Activated T-cell treated with anti-CD3 and anti-CD28 coated beads for 48 hours (primary cell): ENCODE measurements at places on chromosomes 11 and 22.

GRCh38 chr11:125128450-125128849, 17.0 kb upstream of the TMEM218 start:
- no peak for DNase-seq

DNA sequence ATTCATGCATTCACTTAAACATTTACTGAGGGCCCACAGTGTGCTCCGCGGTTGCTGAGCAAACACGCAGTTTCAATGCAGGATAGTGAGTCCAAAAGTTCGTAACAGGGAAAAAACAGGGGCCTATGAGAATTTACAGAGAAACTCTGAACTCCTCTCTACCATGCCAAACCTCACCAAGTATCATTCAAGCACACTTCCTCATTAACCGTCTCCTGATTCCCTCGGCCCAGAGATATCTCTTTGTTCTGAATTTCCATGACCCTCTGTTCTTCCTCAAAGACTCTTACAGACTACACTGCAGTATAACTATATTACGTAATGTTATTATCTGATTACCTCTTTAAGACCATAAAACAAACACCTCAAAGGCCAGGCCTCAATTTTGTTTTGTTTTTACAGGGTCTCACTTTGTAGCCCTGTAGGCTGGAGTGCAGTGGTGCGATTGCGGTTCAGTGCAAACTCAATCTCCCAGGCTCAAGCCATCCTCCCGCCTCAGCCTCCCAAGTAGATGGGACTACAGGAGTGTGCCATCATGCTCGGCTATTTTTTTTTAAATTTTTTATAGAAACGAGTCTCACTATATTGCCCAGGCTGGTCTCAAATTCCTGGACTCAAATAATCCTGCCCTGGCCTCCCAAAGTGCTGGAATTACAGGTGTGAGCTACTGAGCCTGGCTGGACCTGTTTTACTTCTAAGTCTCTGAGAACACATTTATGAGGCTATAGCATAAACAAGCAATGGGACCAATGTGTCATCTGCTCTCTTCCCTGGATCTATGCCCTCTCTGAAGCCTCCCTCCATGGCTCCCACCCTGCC, 3.6 kb downstream of the HPS4 start:
- DNase-seq: no peak

DNA sequence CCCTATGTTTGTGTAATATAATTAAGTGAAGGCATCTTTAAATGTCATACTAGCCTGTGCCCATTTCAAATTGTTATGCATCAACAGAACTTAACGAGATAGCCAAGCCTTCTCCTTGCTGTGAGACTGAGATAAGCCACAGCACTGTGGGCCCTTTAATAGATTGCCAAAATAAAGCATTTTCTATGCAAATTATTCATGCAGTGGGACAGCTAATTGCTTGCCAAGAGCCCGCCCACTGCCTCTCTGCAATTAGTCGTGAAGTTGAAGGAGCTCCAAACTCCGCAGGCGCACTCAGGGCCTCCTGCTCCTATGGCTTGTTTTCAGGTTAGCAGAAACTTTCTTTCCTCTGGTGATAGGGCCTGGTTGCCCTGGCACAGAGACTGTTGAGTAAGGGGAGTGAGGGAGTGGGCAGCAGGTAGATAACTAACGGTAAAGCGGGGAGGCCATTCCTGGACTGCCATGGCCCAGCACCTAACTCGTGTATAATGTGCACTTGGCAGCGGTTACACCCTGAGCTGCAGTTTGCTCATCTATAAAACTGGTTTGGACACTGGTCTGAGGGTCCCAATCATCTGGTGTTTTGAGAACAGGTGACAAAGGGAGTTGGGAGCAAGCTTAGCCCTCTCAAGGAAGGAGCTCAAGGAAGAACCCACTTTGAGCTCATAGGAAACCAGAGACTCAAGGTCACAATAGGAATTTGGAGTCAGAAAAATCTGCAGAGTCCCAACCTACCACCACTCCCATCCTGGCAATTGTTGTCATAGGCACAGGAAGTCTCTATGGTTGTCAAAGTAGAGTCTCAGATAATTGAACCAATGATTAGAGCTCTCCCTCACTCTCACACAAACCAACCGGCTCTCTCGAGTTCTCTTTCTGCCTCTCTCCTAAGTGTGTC, 33.9 kb upstream of the RIC3 start:
- no peak for DNase-seq

- DNase-seq: no peak
These were observed 12.5 kb upstream of the POU2AF1 start for GRCh38 chr11:111391328-111392124.

- DNase-seq: no peak
These were observed 82.9 kb downstream of the CCDC34 start for GRCh38 chr11:27280140-27280539.

DNA sequence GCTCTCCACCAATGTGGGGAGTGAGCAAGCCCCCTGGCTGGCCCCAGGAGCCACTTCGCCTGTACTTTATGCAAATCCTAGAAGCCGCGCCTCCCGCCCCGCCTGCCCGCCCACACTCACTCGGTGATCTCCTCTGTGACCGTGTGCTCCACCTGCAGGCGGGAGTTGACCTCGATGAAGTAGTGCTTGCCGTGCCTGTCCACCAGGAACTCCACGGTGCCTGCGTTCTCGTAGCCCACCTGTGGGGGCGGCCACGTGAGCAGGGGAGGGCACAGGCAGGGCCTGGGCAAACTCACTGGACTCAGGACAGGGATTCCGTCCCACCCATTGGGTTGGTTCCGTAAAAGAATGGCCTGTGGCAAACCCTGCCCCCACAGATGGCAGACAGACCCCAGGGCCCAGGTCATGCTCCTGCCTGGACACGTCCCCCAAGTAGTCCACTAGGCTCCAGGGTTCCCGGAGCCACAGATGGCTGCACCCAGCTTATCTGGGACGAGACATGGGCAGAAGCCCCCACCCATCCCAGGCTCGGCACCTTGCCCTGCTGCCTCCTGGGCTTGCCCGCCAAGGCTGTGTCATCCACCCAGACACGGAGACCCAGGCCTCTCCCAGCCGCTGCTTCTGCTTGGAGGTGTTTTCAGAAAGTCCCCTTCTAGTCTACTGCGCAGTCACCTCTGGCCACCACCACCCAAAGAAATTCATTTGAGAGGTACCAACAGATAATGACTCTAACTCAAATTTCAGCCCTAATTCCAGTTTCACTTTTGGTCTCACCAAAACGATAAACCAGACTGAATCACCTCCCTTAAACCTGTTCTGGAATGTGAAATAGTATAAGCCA, 12.1 kb downstream of the LRFN4 start:
- DNase-seq: peak; percentile 77

DNA sequence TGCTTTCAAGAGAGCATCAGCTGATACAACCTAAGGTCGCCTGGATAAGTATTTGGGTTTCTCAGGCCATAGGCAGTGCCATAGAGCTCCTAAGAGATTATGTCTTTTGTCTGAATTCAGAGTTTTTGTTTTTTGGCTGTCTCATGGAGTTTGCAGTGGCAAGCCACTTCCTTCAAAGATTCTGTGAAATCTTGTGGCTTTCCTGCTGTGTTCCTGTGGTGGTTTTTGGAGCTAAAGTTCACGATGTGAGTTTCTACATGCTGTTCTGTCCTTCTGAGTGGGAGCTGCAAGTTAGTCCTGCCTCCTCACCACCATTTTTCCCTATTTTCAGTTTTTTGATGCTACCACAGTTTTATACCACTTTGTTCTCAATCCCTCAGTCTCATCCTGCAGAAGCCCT, 111.4 kb downstream of the COMMD9 start:
- DNase-seq: no peak

GRCh38 chr11:46984987-46985386, 48.4 kb downstream of the CSTPP1 start:
- no peak for DNase-seq

- DNase-seq: no peak
These were observed 860 bp downstream of the TMEM184B start for GRCh38 chr22:38271927-38272372.

DNA sequence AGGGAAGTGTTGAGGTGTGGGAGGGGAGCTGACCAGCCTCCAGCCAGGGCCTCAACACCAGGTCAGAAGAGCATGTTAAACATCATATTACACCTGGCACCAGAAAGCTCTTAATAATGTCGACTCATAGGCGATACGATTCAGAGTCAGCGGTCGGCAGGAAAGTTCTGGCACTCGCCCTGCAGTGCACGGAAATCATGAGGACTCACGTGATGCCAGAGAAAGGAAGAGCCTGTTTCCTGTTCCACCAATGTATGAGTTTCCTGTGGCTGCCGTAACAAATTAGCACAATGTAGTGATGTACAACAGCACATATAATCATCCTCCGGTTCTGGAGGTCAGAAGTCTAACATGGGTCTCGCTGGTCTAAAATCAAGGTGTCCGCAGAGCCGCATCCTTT, 198.8 kb downstream of the BARX2 start:
- no peak for DNase-seq

GRCh38 chr11:34865261-34865660, 50.9 kb downstream of the APIP start:
- DNase-seq: no peak

DNA sequence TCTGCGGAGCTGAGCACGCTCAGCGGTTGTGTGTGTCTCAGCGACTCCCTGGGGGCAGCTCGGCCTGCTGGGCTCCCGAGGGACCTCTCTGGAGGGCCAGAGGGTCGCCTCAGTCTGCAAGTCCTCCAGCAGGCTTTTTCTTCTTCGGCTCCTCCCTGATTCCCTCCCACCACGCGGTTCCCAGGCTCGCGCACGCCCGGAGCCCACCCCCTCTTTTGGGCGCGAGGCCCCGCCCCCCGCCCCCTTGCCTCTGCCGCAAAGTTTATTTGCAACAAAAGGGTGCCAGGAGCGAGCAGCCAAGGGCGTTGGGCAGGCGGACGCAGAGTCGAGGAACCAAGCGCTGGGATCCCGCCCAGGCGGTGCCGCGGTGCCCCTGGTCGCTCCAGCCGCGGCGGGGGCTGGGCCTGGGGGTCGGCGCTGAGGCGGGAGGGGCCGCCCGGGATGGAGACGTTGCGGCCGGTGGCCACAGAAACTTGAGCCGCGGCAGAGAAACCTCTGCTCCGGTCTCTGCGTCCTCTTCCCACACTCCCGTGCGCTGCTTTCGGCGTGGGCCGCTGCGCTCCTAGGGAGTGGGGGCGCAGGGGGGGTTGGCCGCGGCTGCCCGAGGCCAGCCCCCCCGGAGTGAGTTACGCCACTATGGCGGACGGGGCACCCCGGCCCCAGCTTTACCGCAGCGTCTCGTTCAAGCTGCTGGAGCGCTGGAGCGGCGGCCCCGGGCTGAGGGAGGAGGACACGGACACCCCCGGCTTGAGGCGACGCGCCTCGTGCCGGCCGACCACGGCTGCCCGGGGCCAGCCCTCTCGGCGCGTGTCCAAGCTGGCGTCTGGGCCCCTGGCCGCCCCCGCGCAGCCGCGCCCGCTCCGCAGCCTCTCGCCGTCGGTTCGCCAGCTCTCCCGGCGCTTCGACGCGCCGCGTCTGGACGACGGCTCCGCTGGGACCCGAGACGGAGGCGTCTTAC, at the start of gene ARHGEF17:
Gene ARHGEF17 (plus strand): TSS at position 274 of the 958 bp plus-strand sequence. CDS start 363 bp downstream, at position 637.
- no peak for DNase-seq

DNA sequence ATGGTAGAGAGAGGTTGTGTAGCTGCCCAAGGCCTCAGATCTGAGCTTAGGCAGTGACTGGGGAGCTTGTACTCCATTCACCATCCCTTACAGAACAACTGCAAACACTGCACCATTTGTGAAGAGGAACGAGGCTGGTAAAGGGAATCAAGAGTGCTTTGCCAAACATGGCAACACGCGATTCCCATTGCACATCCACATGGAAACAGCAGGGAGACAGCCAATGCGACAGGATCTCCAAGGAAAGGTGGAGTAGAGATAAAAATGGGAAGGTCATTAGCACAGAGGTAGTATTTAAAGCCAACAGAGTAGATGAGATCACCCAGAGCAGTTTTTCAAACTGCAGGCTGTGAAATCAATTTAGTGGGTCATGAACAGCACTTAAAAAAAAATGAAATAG, 42.0 kb downstream of the TCF20 start:
- DNase-seq: no peak

GRCh38 chr22:26743149-26743548, 85.8 kb downstream of the MIAT start:
- DNase-seq: no peak

- DNase-seq: no peak
These were observed 5.5 kb upstream of the PARVB start for GRCh38 chr22:44018594-44018993.

- DNase-seq: no peak
These were observed 224.8 kb upstream of the CHORDC1 start for GRCh38 chr11:90447618-90448017.

- peak; percentile 22 for DNase-seq
These were observed 6.3 kb upstream of the SYNGR1 start for GRCh38 chr22:39343259-39344045.

DNA sequence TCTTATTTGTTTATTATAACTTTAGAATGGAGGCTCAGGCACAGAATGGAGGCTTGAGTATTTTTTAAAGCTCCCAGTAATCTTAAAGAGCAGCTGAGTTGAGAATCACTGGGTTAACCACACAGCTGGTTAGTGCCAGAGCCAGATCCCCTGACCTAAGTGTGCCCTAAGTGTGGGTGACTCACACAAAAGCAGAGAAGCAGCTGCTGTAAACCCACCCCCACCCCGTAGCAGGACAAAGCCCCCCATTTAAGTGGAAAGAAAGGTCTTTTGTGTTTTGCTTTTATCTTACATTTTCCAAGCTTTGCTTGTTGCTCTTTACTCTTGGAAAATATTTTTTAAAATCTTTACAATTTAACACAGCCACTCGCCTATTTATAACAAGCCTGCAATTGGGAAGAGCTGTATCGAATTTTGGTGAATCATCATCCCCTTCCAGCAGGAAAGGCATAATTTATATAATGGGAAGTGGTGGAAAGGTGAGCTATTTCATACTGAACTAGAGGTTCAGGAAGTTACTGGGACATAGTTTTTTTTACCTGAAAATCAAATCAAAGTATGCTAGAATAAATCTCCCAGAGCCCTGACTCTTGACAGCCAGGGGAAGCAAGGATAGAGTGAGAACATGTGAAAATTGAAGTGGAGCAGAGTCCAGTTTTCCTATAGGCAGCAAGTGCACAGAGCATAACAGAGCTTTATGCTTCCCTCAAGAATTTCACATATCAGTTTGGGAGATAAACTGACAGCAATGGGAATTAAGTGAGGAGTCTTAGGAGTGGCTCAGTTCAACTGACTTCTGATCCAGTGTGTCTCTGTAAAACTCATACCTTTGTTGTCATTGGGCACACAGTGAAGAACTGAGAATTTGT, 405.7 kb downstream of the AASDHPPT start:
- DNase-seq: no peak

GRCh38 chr22:29503811-29504372, 23.9 kb downstream of the NEFH start:
- no peak for DNase-seq

DNA sequence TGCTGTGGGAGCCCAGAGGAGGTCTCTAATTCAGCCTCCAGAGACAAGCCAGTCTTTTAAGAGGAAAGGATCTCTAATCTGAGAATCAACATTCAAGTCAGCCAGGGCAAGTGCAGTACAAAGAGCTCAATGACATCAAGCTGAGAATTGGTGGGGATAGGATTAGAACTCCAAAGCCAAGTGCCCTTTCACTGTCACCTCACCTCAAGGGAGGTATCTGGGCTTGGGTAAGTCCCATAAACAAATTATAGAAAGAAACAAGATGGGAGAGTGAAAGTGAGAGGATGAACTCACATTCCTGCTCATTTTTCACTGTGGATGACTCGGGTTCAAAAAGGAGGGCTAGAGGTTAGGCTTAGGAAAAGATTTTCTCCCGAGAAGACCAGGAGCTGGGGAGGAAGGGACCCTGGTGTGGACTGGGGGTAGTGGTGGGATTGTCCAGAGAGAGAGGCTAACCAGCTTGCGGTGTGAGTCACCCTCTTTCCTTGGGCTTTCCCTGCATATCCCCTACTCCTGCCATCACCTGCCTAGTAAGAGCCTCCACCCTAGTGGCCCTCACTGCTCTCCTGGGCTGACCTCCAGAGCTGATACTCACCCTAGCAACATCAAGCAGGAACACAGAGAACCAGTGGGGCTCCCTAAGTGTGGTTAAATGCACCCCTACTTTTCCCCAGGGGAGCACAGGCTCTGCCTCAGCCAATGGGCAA, 70.4 kb downstream of the RRM1 start:
- DNase-seq: no peak
